ENCODE measurements at places on chromosomes 6 and 20.

DNA sequence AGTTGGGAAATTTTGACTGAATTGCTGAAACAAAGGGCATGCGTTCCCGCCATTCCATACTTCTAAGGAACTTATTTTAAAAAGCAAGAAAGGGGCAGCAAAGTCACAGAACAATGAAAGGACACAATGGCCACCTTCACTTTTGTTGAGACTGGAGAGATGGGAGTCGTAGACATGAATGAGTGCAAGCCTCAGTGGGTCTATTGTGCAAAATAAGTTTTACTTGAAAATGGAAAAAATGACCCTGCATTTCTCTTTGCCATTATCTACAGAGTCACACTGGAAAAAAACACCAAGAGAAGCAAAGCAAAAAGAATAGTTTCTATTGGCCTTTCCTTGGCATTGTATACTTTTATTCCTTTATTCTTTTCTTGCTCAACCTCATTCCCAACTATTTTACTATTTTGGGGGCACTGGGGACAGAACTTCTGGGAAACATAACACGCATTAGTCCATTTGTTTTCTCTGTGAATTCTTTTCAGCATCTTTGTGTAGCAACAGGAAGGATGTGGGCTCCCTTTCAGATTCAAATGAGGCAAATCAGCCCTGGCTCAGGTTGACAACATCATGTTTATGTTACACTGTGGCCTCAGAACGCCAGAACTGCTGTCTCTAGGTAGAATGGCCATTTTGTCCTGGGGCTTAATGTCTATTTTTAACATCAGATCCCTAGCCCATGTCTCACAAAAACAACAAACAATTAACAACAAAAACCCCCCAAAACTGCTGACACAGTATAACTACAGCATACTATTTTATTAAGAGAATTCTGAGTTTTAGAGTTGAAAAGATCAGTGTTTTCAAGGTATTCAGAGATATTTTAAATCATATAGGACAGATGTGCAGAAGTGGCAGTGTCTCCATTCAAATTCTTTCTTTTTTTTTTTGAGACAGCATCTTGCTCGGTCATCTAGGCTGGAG is 122.2 kb downstream of the FYN start:
- DNase-seq = peak; percentile 46

- no peak for DNase-seq
Measured at GRCh38 chr6:80335121-80335531, 228.7 kb downstream of the BCKDHB start.

DNA sequence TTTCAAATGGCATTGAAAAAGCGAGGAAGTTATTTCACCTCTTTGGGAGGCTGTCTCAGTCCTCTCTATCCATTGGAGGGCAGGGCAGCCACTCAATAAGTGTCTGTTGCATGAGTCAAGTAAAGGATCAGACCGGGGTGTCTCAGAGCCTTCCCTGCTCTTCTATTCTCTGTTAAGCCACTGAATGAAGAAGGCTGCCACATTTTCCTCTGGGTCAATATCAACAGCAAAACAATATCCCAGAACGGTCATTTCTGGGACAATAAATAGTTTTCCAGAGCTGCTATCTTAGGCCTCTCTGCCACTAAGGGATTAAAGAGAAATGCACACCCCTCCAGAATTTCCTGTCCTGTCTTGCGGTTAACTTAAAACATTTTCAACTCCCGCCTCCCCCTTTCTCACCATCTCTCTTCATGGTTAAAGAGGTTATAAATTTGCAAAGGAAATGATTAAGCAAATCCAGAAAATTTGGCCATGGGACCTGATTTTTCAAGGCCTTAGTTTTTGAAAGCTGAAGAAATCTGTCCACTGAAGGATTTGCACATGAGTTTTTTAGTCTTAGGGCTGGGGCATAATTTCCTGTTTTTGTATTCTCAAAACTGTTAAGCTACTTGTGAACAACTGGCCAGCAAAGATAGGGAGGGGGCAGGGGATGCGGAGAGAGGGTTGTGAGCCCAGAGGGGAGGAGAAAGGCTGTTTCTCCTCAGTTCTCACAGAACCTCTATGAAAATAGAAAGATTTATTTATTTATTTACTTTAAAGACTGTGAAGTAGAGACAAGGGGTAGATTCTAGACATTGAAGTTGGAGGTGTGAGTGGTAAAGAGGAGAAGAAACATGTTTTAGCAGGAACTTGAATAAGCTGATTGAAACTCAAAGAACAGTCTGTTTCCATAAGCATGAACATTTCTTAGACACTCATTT is 135.7 kb downstream of the BCAS1 start:
- DNase-seq = peak; percentile 41

GRCh38 chr6:113011801-113012200 is 664.7 kb downstream of the RFPL4B start:
- no peak for DNase-seq

DNA sequence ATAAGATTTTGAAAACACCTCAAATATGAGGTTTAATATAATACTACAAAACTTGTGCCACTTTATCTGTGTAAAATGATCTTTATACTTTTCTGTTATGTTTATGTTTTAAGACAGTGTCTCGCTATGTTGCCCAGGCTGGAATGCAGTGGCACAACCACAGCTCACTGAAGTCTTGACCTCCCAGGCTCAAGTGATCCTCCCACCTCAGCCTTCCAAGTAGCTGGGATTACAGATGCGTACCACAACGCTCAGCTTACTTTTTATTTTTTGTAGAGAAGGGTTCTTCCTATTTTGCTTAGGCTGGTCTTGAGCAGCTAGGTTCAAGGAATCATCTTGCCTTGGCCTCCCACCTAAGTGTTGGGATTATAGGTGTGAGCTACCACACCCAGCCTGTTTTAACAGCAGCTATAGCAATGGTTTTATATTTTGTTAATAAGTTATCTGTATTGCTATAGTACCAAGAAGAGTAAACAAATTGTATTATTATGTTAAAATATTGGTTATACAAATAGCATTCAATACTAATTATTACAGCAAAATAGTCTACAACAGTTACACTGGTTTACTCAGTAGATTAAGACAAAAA is 8.2 kb downstream of the TAB2 start:
- no peak for DNase-seq

DNA sequence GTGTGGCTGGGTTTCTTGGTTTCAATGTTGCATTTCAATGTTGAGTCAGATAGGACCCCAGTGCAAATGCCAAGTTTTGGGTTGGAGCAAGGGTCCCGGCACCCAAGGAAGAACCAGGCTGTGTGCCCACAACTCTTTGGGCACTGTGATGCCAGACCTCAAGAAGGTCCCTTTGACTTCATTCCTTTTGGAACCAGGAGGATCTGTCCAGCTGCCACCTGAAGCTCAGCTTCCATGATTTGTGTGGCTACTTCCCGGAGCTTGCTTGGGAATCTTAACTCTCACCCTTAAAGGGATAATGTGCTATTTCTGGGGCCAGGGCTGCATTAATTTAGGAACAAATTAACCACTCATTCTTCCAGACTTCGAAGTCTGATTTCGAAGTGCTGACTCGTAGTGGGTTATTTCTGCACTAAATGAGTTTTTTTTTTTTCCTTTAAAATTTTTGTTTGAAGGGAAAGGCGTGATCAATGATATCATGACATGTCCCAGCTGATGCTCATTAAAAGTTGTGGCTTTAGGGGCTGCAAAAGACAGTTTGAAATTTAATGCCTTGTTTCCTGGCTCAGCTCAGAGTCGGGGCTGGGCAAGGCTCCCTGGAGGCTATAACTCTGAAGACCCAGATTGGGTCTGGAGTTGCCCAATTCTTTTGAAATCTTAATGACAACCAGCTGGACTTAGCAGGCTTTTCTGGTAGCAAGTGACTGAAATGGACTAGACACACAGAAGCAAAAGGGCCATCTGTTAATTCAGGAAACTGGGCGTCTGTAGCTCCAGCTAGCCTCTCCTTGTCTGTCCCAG is 24.0 kb upstream of the PHACTR3 start:
- no peak for DNase-seq

GRCh38 chr6:16985513-16986284 is 116.2 kb upstream of the STMND1 start:
- DNase-seq = no peak

DNA sequence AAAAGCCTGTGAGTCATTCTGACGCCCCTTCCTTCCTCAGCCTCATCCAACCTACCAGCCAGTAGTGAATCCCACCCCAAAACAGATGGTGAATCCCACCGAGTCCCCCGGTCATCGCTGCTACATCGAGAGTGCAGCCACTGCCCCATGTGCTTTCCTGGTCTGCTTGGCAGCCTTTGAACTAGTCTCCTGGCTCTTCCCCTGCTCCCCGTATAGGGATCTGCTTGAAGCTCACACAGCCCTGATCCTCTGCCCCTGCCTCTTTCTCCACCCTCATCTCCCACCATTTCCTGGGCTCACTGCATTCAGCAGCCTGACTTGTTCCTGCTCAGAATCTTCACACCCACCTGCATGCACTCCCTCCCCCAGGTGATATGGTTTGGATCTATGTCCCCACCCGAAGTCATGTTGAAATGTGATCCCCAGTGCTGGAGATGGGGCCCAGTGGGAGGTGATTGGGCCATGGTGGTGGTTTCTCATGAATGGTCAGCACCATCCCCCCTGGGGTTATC is 14.6 kb downstream of the SYNJ2 start:
- no peak for DNase-seq

DNA sequence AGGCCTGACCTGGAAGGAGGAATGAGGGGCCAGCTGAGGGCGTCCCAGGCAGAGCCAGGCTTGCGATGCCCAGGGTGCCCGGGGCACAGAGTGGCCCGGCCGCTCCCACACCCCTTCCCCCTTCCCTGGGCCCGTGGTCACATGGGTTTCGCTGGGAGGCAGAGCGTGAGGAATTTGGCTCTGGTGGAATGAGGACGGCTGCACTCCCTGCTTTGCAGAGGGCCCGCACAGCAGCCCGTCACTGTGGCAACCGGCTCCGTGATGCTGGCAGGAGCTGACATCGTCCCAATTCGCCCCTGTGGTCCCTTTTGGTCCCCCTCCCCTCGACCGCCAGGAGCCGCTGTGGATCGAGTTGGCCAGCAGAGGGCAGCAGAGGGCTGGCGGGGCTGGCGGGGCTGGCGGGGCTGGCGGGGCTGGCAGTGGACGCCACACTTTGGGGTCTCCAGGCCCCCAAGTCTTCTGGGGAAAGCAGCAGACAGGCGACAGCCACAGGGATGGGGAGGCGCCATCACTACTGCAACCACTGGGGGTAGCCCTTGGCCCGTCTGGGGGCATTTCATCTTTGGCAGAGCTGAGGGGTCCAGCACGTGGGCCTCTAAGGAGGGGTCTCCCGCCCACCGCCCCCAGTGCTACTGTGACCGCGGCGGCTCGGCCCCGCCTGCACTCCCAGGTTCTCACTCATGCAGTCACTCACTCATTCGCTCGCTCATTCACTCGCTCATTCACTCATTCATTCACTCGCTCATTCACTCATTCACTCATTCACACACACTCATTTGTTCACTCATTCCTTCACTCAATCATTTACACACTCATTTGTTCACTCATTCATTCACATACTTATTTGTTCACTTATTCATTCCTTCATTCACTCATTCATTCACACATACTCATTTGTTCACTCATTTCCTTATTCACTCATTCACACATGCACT is 49.7 kb upstream of the BHLHE23 start:
- peak; percentile 78 for DNase-seq

DNA sequence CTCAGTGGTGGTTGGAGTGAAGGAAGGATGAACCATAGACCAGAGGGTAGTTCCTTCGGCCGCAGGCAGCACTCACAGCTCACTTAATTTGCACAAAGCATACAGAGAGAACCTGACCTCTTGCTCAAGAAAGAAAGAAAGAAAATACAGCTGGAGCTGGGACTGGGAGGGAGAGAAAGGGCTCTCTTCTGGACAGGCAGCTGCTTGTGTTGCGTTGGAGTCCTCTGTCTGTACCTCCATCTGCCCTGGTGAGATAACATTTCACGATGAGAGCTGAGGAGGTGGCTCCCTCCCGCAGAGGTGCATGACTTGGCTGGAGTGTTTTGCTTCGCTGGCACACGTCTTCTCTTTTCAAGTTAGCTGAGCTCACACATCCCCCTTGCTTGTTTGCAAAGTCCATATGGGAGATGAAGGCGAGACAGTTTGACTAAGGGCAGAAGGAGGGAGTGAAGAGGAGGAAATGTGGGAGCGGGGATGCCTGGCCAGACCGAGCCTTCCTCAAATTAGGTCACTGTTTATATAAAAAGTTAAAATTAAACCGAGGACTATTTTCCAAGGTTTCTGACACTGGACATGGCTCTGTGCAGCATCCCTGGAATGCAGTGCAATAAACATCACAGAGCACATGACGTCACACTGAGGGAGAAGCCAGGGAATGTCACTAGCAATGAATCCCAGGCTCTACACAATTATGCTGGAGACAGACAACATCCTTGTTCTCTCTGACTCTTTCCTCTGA is 359.4 kb downstream of the CD83 start:
- no peak for DNase-seq

DNA sequence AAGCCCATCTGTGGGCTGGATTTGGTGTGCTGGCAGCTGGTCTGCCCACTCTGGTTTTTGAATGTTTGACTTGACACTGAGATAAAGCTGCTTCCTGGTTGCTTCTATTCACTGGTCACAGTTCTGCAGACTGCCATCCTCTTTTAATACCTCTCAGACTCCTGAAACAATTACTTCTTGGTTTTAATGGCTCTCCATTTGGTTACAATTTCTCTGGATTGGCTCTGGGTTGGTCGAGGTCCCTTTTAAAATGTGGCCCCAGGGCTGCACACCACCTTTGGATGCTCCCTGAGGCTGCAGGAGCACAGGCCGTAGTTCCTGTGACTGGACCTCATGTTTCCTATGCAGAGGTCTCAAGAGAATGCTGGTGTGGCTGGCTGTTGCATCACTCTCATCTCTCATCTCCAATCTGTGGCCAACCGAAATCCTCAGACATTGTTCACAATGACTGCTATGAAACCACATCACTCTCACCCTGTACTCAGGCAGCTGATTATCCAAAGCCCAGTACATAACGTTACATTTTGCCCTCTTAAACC is 98.5 kb downstream of the INSM1 start:
- peak; percentile 41 for DNase-seq

GRCh38 chr20:62856931-62857619 is 4.5 kb downstream of the TCFL5 start:
- no peak for DNase-seq

GRCh38 chr6:97443408-97444080 is 160.5 kb upstream of the MMS22L start:
- DNase-seq = no peak

DNA sequence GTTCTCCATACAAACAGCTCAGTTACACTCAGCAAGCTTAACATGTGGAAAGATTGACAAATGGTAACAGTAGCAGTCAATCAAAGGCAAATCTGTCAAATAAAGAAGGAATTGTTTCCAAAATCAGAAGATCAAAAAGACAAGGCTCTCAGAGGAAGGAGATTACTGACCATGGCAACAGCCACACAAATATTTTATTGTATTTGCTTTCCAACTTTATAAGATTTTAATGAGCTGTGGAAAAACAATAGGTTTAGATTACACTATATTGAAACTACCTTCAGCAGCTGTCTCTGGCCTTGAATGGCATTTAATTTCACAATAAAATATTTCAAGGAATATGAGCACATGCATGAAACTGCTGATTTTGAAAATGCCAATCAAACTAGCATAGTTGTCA is 1143.9 kb upstream of the GJE1 start:
- no peak for DNase-seq

Data from GM10248 (cell line).